ENCODE measurements at places on chromosomes 4 and X.
A peak's percentile ranks its signal among the peaks of the same experiment; 100 is the strongest.

DNA sequence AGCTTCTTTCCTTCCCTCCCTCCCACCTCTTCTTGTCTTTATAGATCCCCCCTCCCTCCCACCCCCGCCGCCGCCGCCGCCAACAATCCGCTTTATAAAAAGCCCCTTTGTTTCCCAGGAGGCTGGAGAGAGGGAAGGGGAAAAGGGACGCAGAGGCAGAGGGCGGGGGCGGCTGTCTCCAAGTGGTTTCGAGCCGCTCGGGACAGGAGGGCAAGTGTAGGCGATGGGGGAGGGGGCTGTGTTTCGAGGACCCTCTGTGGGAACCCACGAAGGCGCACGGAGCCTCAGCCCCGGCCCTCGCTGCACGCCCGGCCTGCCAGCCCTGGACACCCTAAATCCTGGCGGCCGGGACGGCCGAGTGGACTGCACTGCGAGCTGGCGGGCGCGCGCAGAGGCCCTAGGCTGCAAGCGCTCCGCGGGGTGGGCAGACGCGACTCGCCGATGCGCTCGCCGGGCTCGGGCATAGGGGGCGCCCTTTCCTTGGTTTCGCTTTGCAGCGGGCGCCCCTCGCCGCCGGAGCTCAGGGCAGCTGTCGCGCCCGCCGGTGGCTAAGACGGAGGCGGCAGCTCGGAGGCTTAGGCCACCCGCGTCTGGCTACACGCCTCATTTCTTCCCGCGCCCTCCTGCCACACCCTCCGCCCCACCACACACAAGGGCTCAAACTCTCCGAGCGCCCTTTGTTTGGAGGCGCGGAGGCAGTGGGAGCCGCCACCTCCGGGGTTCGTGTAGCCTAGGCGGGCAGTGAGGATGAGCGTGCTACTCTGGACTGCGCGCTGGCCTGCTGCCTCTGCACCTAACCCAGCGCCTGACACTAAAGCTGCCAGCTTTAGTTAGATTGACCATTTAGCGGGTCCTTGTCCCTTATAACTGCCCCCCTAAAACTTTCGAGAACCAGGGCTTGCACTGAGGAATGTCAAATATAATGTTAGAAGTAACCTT lies 2.2 kb downstream of the MAMLD1 start:
- DNase-seq, result peak; percentile 46

GRCh38 chr4:126853715-126854114 lies 779.0 kb upstream of the INTU start:
- no peak for DNase-seq

DNA sequence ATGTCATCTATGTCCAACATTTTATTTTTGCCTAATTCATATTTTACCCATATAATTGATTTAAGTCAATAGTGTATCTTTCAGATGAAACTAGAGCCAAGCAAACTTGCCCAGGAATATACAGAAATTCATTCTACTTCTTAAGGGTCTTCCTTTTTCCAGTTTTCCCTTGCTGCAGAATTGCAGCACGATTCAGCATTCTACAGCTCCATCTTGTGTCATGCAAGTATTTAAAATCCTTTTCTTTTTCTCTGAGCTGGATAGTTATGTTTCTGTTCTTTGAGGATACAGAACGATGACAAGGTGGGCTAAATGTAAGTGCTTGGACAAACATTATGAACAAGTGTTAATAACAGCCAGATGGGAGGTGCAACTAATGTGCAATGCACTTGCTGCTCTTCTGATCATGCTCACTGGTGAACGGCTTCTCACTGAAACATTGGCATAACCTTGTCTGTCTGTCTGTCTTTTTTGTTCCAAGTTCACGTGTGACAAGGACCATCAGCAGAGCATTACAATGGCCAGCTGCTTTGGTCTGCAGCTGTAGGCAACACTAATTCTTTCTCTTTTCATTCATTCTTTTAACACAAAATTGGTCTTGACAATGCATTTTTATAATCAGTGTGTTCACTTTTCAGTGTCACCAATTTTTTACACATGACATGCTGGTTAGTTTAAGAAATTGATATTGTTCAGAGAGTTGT lies 1821.7 kb downstream of the ARAP2 start:
- DNase-seq, result no peak

- no peak for DNase-seq
Measured at GRCh38 chr4:97924341-97924958, 218.8 kb downstream of the STPG2 start.

GRCh38 chr4:110510955-110511544 lies 35.1 kb downstream of the ENPEP start:
- DNase-seq, result no peak

DNA sequence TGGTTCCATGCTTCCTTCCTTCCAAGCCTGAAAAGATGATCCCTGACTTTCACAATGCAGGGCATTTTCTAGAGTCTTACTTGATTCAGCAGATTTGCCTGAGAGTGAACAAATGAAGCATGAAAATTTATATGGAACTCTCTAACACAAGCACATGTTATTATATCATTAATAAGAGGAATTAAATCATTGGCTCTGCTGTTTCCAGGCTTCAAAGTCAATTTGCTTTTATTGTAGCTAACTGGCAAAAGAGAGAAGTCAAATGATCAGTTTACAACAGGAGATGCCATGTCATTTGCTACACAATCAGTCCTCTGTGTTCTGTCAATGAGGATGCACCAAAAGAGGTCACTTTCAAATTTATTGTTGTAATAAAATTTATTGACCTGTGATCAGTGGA lies 101.5 kb upstream of the UGT8 start:
- DNase-seq, result no peak

DNA sequence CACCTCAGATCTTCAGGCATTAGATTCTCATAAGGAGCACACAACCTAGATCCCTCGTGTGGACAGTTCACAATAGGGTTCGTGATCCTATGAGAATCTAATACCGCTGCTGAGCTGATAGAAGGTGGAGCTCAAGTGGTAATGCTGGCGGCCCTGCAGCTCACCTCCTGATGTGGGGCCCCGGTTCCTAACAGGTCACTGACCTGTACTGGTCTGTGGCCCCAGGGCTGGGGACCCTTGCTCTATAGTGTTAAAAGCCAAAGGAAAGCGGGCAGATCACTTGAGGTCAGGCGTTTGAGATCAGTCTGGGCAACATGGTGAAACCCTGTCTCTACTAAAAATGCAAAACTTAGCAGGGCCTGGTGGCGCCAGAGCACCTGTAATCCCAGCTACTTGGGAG lies 1047.0 kb upstream of the FTHL17 start:
- no peak for DNase-seq

- no peak for DNase-seq
Measured at GRCh38 chrX:68995386-68995779, 166.6 kb downstream of the EFNB1 start.

GRCh38 chr4:36333303-36333877 lies 52.0 kb downstream of the DTHD1 start:
- DNase-seq, result no peak

- no peak for DNase-seq
Measured at GRCh38 chrX:6449946-6450345, 85.0 kb downstream of the VCX3A start.

GRCh38 chr4:8507624-8508023 lies 67.0 kb downstream of the TRMT44 start:
- no peak for DNase-seq

Data from activated CD8-positive, alpha-beta memory T cell treated with anti-CD3 and anti-CD28 coated beads for 1 hour (primary cell).